ENCODE measurements at places on chromosomes 1 and 21.

GRCh38 chr1:38005195-38006007 lies at the start of gene FHL3:
FHL3 (minus strand) TSS chr1:38005514; CDS start chr1:37999412, 6,102 bp downstream.
- DNase-seq: no peak

DNA sequence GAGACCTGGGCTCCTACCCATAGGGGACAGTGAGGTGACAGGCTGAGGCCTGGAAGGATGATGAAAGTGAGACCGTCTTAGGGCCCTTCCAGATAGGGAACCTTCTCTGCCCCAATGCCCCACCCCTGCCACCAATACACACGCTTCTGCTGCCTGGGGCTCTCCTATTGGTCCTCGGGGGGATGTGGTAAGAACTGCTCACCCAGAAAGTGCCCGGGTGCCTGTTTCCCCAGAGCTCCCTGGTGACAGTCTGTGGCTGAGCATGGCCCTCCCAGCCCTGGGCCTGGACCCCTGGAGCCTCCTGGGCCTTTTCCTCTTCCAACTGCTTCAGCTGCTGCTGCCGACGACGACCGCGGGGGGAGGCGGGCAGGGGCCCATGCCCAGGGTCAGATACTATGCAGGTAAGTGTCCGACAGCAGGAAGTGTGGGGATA lies 948 bp downstream of the SEMA4A start:
- no peak for DNase-seq

DNA sequence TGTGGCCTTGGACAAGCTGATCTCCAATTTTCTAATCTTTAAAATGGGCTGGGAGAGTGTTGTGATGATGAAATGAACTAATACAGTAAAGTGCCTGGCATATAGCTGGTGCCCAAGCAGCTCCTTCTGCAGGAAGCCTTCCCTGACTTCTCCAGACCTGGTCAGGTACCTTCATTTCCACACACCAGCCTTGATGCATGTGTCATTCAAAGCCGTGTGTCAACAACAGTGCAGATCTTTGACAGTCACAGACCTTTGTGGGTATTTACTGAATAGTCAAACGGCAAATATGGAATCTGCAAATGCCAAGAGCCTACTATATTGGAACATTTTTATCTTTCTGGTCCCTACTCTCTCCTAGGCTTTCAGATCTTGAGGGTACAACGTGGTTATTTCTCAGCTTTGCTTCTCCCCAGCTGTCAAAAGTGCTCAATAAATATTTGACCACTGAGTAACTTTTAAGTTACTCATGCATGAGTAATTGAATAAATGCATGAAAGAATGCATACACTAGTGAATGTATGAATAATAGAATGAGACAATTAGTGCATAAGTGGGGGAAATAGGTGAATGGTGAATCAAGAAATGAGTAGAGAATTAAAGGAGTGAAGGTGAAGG lies 75.4 kb downstream of the MDM4 start:
- no peak for DNase-seq

- no peak for DNase-seq
Observed at GRCh38 chr1:194717941-194718340, 1531.5 kb upstream of the B3GALT2 start.

- DNase-seq: no peak
Observed at GRCh38 chr21:28464988-28465387, 527.7 kb downstream of the LTN1 start.

- no peak for DNase-seq
Observed at GRCh38 chr1:191905781-191906180, 252.5 kb upstream of the RGS18 start.

GRCh38 chr1:183194527-183195141 lies 8.6 kb downstream of the LAMC2 start:
- DNase-seq: no peak

DNA sequence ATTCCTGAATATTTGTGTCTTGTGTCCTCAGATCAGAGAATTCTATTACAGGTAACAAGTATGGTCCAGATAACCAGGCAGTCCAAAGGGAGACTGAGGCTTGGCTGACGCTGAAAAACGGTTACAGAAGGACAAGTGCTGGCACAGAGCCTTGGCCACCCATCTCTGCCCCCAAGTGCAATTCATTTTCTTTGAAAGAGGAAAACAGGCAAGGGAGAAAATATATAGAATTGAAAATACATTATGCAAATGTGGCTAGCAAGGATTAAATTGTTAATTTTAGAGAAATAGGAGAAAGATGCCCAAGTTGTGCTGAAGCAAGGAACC lies 1.2 kb downstream of the SORT1 start:
- no peak for DNase-seq

DNA sequence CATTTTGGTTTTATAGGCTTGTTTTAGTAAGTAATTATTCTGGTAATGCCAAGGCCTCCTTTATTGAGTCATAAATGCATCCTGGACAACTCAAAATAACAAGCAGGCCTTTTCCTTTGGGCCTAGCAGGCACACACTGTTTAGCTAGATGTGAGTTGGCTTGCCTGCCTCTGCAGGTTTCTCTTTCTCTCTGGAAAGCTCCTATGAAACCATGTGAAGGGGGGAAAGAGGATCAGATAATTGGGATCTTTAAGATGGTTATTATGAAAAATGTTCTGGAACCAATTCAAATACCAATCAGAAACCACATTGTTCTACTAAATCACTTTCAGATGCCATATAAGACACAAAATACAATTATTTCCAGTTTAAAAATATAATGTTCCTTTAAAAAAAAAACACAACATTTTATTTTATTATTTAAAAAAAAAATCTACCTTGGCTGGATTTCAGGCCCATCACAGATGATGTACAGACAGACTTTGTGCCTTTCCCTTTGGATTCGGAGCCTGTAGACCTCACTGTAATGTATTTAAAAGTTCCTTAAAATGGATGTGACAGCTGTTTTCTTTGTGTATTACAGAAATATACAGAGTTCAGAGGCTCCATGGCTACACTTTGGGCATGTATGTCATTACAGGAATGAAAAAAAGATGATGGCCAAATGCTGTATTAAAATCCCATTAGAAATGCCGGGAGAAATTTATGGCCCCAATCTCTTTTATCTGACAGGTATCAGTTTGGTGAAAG lies 80.2 kb downstream of the NTMT2 start:
- DNase-seq: no peak

- no peak for DNase-seq
Observed at GRCh38 chr1:8134546-8135235, 108.6 kb upstream of the ERRFI1 start.

DNA sequence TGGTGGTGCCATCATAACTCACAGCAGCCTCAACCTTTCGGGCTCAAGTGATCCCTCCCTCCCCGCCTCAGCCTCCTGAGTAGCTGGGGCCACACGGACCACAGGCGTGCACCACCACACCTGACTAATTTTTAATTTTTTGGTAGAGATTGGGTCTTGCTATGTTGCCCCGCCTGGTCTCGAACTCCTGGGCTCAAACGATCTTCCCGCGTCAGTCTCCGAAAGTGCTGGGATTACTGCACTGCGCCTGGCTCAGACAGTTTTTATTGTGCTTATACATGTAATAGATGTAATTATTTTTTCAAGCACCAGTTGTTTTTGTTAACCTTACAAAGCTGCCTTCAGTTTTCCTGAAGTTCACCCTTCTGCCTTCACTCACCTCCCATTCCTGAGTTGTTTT lies 38.0 kb upstream of the HMGN1 start:
- no peak for DNase-seq

GRCh38 chr21:35779690-35780570 lies 280.4 kb downstream of the SETD4 start:
- no peak for DNase-seq

- no peak for DNase-seq
Observed at GRCh38 chr1:240169188-240169587, 77.5 kb downstream of the FMN2 start.

DNA sequence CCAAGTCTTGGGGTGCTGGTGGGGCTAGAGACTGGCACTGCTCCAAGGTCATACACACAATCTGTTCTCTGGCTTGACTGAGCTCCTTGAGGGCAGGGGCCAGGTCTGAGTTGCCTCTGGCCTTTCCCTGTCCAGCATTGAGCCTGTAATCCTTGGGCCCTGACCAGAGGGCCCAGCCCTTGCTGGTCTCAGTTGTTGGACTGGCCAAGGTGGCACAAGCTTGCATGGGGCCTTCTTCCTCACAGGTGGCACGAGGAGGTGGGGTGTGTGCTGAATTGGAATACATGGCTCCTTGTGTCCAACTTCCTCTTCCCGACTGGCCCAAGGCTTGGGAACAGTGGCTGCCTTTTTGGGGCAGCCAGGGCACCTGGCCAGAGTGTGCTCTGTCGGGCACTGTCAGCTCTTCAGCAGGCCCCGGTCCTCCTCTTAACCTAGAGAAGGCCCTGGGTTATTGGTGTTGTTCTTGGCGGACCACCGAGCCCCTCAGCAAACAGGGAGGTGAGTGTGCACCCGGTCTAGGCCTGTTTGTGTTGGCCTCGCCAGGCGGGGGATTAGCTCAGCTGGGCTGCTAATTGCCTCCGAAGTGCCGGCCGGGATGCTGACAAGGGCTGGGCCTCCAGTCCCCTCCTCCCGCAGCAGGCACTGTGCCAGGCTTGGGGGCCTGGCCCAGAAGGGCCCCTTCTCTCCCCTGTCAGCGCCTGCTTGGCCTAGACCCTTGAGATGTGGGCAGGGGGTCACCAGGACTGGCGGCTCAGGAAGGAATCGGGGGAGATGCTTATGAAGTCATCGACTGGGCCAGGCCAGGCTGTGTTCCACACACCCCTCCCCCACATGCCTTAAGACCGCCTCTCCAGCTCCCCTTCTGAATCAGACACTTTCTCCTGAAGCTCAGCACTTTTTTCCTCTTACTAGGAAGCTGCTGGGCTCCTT lies 28.5 kb downstream of the WNT4 start:
- DNase-seq: no peak

DNA sequence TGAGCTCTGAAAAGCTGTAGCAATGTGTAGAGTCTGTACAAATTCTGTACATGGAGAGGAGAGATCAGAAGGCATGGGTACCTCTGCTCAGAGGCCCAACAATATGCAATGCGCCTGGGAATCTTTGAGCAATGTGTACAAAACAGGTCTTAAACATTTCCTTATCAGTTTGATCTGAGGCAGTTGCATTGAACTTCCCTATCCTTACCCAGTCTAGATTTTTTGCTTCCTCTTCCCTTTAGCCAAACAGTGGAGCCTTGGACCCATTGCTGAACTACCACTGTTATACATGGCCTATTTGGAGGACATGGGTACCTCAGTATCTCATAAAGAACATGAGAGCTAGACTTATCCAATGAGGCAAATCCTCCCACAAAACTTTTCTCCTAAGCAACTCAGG lies 12.6 kb upstream of the MNDA start:
- DNase-seq: no peak

- no peak for DNase-seq
Observed at GRCh38 chr1:85093644-85094043, 45.3 kb upstream of the MCOLN3 start.

GRCh38 chr1:109719337-109719837 lies 7.3 kb downstream of the GSTM5 start:
- DNase-seq: no peak

- DNase-seq: no peak
Observed at GRCh38 chr1:26046246-26047095, 553 bp upstream of the SLC30A2 start.

Measured in activated CD4-positive, alpha-beta T cell treated with anti-CD3 and anti-CD28 coated beads for 1 hour (primary cell).